Stimulated activated CD8-positive, alpha-beta memory T cell treated with anti-CD3 and anti-CD28 coated beads, Interleukin-15, amount 100 ng/mL, for 1 hour (primary cell): ENCODE measurements at places on chromosomes 1 and 21.

- DNase-seq: no peak
Observed at GRCh38 chr1:237124856-237125462, 83.0 kb downstream of the RYR2 start.

DNA sequence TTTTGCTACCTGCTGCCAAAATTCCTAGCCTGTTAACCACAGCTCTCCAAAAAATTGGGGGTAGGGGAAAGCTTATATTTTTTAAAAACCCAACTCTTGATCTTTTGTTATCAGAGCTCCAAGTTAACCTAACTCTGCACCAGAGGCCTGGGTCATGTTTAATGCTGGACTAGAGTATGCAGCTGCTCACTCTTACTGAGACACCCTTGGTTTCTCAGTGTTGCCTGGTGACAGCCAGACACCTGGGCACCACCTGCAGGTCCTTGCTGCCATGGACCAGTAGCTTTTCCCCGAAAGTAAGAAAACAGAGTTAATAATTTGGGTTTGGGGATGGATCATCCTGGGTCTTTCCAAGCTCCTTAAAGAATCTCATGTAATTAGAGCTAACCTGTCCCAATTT, 30.1 kb downstream of the KCNJ6 start:
- DNase-seq: no peak

- DNase-seq: no peak
Observed at GRCh38 chr1:50970509-50970887, 453 bp downstream of the CDKN2C start.

DNA sequence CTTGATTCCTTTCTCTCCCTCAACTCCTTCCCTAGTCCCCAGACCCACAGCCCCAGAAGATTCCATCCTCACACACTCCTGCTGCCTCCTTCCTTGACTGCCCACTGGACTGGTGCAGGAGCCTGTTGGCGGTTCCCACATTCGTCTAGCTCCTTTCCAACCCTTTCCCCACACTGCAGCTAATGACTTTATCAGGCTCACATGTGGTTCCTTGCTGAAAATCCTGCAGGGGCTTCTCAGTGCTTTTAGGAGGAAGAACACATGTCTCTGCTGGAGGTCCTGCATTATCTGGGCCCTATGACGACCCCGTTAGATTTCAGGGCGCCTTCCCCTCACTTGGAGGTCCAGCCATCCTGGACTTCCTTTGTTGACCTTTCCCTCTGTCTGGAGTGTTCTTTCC, 50.2 kb downstream of the EDN2 start:
- DNase-seq: no peak

DNA sequence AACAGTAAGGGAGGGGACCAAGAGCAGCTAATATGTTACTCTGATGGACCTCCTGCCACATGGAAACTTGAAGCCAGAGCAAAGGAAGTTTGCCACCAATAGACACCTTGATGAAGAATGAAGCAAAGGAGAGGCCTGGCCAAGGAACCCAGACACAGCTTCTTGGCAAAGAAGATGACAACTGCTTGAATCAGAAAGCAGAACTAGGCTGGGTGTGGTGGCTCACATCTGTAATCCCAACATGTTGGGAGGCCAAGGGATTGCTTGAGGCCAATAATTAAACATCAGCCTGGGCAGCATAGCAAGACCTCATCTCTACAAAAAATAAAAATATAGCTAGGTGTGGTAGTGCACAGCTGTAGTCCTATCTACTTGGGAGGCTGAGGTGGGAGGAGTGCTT, 31.7 kb upstream of the CAPZB start:
- DNase-seq: no peak

- no peak for DNase-seq
Observed at GRCh38 chr1:53063744-53064515, 1.9 kb downstream of the PODN start.

DNA sequence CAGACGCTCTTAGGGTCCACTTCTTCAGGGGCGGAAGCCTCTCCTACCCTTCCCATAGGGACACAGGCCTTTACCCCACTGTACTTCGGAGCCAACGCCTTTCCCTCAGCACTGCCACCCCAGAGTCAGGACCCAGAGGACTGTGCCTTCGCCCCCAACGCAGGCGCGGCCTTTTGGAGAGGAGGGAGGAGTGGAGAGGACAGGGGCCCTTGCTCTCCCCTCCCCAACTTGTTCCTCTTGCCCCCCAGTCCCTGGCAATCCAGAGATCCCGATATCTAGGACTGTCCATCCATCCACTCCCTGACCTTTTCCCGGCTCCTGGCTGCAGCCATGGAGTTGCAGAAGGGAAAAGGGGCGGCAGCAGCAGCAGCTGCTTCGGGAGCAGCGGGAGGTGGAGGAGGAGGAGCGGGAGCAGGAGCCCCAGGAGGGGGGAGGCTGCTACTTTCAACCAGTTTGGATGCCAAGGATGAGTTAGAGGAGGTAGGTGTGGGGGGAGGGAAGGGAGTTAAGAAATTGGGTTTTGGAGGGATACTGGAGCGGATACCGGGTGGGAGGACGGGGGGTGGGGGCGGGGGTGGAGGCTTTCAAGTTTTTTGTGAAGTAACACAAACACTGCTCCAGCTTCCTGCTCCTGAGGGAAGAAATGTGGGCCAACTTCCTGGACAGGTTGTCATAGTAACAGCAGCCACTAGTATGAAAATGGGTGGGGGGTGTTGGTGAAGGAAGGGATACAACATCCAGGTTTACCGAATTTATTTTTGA, 636 bp downstream of the INTS3 start:
- no peak for DNase-seq

- DNase-seq: no peak
Observed at GRCh38 chr1:156067262-156067661, 6.3 kb downstream of the RAB25 start.

DNA sequence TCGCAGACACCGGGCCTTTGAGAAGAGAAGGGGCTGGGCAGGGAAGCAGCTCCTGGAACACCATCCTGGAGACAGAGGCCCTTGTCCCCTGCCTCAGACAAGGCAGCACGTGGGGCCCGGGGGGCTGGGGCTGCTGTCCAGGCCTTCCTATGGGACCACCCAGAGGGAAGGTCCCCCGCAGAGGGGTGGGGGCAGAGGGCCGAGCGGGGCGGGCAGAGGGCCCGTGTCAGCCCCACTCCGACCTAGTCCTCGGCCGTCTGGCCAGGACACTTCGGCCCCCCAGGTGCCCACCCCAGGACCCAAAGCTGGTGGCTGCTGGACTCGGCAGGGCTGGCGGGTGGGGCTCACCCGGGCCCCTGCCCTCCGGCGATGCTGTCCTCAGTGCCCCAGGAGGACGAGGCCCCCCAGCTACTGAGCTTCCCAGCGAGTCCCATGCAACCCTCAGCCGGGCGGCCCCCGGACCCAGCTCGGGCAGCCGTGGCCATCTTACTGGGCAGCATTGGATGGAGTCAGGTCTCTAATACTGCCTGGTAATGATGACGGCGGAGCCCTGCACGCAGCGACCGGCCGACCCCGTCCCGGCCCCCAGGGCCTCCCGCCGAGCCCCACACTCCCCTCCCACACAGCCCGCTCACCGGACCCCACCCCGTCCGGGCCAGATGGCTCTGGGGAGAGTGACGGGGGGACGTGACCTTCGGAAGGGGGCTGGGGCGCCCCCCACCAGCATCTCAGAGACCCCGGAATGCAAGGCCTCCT, 6.9 kb upstream of the TTLL10 start:
- no peak for DNase-seq

DNA sequence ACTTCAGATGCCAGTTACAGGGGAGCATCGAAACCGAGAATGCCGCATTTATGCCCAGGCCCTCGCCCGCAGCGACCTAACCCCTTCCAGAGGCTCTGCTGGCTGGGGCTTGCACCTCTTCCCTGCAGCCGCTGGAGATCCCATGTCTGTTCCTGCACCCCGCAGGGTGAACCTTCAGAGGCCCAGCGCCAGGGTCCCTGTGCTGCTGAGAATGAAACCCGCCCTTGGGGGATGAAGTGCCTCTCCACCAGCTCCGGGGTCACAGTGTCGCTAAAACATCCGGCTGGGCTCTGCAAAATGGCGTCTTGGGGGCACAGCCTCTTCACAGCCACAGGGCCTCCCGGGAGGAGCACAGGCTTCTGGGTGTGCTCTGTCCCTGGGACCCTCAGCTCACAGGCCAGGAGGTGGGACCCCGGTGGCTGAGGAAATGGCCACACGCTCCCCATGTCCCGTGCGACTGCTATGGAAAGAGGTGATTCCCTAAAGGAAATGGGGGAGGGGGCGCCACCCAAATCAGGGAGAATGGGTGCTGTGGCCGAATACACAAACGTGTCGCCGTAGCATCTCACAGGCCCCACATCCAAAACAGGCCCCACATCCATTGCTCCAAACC, 39.9 kb upstream of the TSPEAR start:
- DNase-seq: no peak

- DNase-seq: no peak
Observed at GRCh38 chr1:7463526-7463925, 307.6 kb upstream of the VAMP3 start.

GRCh38 chr1:19398309-19398760, 86.2 kb downstream of the SLC66A1 start:
- no peak for DNase-seq
